Activated B cell treated with CpG ODN at 0.5 μM for 24 hours (primary cell): ENCODE measurements at places on chromosomes 7 and 10. TPM values are rescaled to one million over a fixed set of nuclear protein-coding genes. Genes with fewer than 3 reads are reported as not detected.
A peak's percentile ranks its signal among the peaks of the same experiment; 100 is the strongest.

GRCh38 chr7:155340721-155341120 lies 43.0 kb downstream of the INSIG1 start:
- no peak for DNase-seq

GRCh38 chr10:95550073-95550672 lies 11.0 kb downstream of the SORBS1 start:
- no peak for DNase-seq

DNA sequence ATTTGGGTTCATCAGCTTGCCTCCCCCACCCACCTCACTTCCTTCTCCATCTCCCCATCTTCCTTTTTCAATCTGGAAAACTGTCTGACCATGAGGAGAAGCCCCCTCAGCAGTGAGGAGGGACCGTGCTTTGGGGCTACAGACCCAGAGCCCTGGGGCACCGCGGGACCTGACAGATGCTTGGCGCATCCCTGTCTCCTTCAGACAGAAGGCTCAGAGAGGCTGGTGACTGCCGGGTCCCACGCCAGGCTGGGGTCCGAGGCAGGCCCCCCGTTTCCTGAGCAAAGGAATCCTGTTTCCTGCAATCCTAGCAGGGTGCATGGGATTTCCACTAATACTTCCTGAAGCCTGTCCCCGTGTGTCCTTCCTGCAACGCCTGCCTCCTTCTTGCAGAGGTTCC lies 147.0 kb downstream of the FANK1 start:
- no peak for DNase-seq

DNA sequence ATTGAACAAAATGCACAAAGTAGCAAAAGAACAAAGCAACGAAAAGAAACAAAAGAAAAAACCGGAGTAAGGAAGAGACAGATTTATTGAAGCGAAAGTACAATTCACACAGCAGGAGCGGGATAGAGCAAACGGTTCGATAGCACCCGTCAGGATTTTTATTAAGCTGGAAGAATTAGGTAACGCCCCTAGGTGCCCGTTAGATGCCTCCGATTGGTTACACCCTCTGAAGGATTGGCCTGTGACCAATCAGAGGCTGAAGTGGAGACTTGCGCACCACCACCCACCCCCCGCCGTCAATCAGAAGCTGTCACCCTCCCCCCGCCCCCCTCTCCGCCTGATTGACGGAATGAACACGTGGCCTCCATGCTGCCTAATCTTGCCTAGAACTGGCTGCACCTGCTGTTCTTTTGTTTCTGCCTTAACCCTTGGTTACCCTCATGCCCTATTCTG lies 16.8 kb downstream of the OCM2 start:
- no peak for DNase-seq

DNA sequence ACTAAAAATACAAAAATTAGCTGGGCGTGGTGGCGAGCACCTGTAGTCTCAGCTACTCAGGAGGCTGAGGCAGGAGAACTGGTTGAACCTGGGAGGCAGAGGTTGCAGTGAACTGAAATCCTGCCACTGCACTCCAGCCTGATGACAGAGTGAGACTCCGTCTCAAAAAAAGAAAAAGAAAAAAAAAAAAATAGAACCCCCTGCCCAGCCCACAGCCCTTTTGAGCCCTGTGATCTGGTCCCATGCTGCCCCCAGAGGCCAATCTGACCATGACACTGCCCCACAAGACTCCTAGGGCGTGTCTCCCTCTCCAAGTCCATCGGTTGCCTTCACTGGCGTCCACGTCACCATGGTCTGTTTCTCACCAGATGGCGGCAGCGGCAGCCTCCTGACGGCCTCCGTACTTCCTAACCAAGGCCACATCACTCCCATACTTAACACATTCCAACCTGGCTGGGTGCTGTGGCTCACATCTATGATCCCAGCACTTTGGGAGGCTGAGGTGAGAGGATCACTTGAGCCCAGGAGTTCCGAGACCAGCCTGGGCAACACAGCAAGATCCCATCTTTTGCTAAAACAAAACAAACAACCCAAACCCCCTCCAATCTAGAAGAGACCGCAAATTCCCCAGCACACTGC lies 18.0 kb downstream of the STX1A start:
- no peak for DNase-seq

PNLIPRP3 gene
- total RNA-seq, result not detected in 2 replicates

GRCh38 chr7:22110881-22111280 lies 165.2 kb upstream of the CDCA7L start:
- no peak for DNase-seq

CDK6 gene
- total RNA-seq, result 26.1 and 30.5 TPM in 2 replicates

DNA sequence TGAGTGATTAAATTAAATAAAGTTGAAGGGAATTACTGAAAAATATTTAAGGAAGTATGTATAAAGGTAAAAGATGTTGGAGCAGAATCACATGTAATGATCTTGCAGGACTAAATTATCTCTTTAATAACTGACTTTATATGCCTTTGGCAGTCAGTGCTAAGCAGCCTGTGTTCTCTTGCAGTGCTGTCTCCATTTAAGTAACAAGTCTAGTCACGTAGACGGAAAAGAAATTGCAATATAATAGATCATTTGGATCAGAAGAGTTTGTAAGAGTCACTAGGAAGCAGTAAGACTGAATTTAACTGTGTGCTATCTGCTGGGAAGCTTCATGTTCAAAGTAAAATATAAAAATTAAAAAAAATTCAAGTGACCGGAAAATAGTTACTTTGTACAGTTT lies 21.4 kb downstream of the BZW2 start:
- no peak for DNase-seq

GRCh38 chr10:104472505-104472904 lies 118.9 kb downstream of the CFAP58 start:
- no peak for DNase-seq

DNA sequence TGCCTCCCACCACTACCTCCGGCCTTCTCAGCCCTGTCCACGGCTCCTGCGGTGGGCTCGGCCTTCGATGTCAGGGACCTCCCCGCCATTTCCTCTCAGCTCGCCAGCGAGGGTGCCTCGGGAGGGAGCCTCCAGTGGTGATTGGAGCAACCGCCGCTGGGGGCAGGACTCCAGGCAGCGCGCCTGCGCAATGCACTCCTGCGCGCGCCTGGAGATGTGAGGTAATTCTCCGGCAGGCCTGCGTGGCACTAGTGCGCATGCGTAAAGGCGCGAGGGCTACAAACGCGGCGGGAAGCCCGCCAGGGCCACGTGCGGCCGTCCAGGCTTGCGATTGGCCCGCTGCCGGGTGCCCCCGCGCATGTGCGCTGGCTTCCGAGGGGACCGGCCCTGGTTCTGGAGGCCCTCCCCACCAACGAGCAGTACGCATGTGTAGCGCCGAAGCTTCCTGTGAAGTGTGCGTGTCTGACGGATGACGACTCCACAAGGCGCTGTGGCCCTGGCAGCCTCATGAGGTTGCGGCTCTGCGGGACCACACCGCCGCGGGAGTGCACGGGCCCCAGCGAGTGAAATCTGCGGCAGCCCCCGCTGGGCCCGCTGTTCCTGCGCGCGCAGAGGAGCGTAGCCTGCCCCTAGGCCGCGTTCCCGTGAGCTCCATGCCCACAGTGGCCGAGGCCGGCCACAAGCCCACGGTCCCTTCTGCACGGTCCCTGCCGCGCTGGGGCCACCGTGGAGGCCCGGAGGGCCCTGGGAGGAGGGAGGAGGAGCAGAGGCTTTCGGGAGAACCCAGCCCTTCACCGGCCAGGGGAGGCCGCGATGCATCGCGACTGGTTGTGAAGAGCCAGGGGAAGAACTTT lies at the start of gene SYCE1:
TSS of gene SYCE1 (minus strand) at position 143 of the 854 bp plus-strand sequence. CDS start at position 89, 54 bp downstream.
- no peak for DNase-seq

DNA sequence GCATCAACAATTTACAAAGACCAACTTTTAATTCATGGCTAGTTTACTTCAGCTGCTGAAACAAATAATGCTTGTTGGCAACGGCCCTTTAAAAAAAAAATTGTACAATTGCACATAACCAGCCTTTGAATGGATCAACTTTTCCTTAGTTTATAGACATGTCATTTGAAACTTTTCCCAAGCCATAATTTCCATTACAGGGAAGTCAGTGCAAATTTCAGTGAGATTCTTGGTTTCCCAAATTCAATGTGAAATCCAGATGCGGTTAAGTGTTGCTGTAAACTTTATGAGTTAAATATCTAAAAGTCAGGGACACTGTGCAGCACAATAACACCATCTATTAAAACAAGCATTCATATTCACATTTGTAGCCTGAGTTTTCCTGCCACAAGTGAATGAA lies 182.2 kb downstream of the JAZF1 start:
- no peak for DNase-seq

EXOC6 gene
- total RNA-seq, result 15.3 and 17.3 TPM in 2 replicates

LIPK gene
- not detected in 2 replicates for total RNA-seq

DNA sequence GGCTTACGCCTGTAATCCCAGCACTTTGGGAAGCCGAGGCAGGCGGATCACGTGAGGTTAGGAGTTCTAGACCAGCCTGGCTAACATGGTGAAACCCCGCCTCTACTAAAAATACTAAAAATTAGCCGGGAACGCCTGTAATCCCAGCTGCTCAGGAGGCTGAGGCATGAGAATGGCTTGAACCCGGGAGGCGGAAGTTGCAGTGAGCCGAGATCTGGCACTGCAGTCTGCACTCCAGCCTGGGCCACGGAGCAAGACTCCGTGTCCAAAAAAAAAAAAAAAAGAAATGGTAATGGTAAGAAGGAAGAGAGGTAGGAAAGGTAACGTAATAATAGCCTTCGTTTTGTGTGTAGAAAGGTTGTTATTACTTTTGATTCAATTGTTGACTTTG lies 1.2 kb downstream of the HSPA14 start:
- no peak for DNase-seq

IFIT1B gene
- total RNA-seq, result not detected in 2 replicates

- no peak for DNase-seq
Measured at GRCh38 chr10:3869036-3869435, 84.0 kb upstream of the KLF6 start.

MUC12 gene
- total RNA-seq, result not detected in 2 replicates

AZGP1 gene
- total RNA-seq, result not detected in 2 replicates

DNA sequence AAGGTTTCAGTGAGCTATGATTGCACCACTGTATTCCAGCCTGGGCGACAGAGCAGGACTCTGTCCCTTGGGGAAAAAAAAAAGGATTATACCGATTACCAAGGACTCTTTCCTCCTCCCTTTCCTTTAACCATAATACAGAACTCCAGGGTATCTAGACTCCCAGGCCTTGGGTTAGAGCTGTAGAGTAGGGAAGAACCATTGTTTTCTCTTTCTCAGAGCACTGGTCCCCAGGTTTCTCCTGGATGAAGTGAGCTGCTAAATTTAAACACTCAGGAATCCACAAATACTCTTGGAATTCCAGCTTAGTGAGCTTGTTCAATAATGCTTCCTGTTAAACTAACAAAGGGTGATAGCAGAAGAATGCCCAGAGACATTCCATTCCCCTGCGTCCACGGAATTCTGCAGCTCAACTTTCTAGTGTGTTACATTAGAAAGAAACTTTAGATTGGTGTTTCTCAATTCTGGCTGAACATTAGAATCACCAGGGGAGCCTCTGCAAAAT lies 14.6 kb upstream of the RPEL1 start:
- DNase-seq, result no peak

CFAP46 gene
- total RNA-seq, result 1.6 and 3.7 TPM in 2 replicates

DNA sequence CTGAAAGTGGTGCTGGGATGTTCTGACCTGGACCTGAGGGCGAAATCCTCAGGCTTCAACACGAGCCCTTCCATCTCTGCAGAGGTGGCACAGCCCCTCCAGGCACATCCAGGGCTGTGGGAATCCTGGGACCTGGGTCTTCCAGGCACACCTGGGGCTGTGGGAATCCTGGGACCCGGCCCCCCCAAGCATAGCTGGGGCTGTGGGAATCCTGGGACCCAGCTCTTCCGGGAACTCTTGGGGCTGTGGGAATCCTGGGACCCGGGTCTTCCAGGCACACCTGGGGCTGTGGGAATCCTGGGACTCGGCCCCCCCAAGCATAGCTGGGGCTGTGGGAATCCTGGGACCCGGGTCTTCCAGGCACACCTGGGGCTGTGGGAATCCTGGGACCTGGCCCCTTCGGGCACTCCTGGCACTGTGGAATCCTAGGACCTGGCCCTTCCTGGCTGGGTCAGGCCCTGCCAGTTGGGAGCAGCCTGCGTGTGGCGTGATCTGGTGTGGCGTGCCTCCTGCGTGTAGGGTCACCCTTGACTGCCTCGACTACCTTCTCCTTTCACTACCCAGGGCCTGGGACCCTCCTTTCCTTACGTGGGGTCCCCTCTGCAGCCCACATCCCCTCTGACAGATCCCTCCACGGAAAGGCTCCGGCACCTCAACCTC lies 124.0 kb downstream of the WDR37 start:
- peak; percentile 3 for DNase-seq

- no peak for DNase-seq
Measured at GRCh38 chr7:31123726-31124125, 71.6 kb downstream of the ADCYAP1R1 start.

PAX4 gene
- total RNA-seq, result not detected in 2 replicates

GRCh38 chr10:131211146-131211545 lies 100.4 kb downstream of the TCERG1L start:
- no peak for DNase-seq

BMPR1A gene
- total RNA-seq, result 10.1 and 11.8 TPM in 2 replicates

DNA sequence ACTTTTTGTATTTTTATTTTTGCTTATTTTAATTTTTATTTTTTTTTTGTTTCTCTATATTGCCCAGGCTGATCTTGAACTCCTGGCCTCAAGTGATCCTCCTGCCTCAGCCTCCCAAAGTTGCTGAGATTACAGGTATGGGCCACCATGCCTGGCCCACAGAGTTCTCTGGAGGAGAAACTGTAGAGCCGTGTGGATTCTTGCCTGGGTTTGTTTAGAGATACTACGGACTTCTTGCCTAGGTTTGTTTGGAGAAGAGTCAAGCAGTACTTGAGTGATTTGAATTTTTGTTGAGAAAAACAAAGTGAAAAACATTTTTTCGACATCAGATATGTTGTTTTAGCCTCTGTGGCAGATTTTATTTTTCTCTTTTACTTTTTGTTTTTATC lies 99.0 kb downstream of the CAMK1D start:
- no peak for DNase-seq

- no peak for DNase-seq
Measured at GRCh38 chr7:155639958-155640520, 4.4 kb upstream of the RBM33 start.

- peak; percentile 32 for DNase-seq
Measured at GRCh38 chr7:121330053-121330833, 1.4 kb downstream of the WNT16 start.

GRCh38 chr7:8566016-8566415 lies 132.6 kb downstream of the NXPH1 start:
- DNase-seq, result no peak
